ENCODE measurements at places on chromosomes 3 and 15. TPM values are rescaled to one million over a fixed set of nuclear protein-coding genes. Genes with fewer than 3 reads are reported as not detected.

- no peak overlapping the region for H3K27ac ChIP-seq
- no peak for DNase-seq
- no peaks in the 10 kb centered on the region for H3K36me3 ChIP-seq
- no peaks in the 10 kb centered on the region for H3K27me3 ChIP-seq
Measured at GRCh38 chr3:459311-459670, 262.7 kb downstream of the CHL1 start.

- H3K4me3 ChIP-seq, result no peak overlapping the region
- no peak overlapping the region for H3K27ac ChIP-seq
- no peaks in the 10 kb centered on the region for H3K4me1 ChIP-seq
- H3K27me3 ChIP-seq, result no peaks in the 10 kb centered on the region
- no peak for DNase-seq
Measured at GRCh38 chr3:72678380-72678779, 169.9 kb downstream of the SHQ1 start.

DNA sequence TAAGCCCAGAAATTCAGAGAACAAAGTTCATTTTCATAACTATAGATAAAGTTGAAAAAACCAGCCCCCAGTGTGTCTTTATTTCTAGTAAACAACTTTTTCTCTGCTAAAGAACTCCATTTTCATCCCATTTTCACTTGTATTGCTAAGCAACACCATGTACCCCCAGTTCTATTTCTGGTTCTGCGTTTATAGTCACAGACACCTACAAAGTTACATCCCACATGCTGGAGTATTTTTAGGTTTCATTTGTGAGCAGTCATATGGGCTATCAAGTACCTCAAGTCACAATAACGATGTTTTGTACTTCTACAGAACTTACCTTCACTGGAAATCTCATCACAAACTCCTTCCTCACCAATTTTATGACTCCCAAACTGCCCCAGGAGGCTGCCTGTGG lies 236.5 kb downstream of the RSL24D1 start:
- no peak for DNase-seq
- H3K4me3 ChIP-seq, result no peak overlapping the region
- H3K4me1 ChIP-seq, result no peaks in the 10 kb centered on the region
- no peaks in the 10 kb centered on the region for H3K27me3 ChIP-seq
- no peaks in the 10 kb centered on the region for H3K36me3 ChIP-seq

GRCh38 chr15:89628301-89628700 lies 27.0 kb downstream of the KIF7 start:
- no peaks in the 10 kb centered on the region for H3K27me3 ChIP-seq
- DNase-seq, result no peak
- no peak overlapping the region for H3K27ac ChIP-seq
- peaks cover 21% of the 10 kb centered on the region for H3K36me3 ChIP-seq

GRCh38 chr15:25406261-25406660 lies 32.6 kb downstream of the UBE3A start:
- H3K4me1 ChIP-seq, result peaks cover 24% of the 10 kb centered on the region
- no peaks in the 10 kb centered on the region for H3K27me3 ChIP-seq
- DNase-seq, result no peak

- DNase-seq, result no peak
- no peaks in the 10 kb centered on the region for H3K27me3 ChIP-seq
- no peak overlapping the region for H3K4me3 ChIP-seq
- H3K4me1 ChIP-seq, result no peaks in the 10 kb centered on the region
- no peak overlapping the region for H3K27ac ChIP-seq
- H3K36me3 ChIP-seq, result no peaks in the 10 kb centered on the region
Measured at GRCh38 chr3:126050050-126050392, 33.9 kb downstream of the SLC41A3 start.

DNA sequence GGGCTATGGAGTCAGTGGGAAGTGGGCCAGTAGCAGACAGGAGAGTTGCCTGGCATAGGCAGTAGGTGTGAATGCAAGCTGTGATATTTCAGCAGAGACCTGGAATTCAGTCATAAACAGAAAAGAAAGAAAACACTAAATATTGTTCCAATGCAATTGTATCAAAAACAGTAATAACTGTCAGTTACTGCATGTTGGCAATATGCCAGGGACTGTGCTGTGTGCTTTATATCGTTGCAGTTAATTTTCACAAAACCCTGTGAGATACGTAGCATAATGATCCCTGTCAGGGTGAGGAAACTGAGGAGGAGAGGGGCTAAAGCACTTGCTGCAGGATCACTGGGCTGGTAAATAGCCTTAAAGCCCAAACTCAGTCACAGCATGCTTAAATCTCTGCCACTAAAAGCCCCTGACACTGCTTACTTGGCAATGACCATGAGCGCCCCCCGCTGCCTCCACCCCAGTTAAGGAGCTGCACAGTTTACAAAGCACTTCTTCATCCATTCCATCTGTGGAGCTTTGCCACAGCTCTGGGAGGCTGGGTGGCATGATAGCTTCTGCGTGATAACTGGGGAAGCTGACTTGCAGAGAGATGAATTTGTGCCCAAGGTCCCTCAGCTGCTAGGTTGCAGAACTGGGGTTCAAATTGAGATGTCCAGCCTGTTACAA lies 3.9 kb downstream of the SLC6A1 start:
- DNase-seq, result no peak
- H3K27me3 ChIP-seq, result peaks cover 23% of the 10 kb centered on the region
- H3K4me3 ChIP-seq, result no peak overlapping the region
- H3K27ac ChIP-seq, result no peak overlapping the region

GRCh38 chr15:85880501-85881190 lies 85.9 kb upstream of the KLHL25 start:
- no peaks in the 10 kb centered on the region for H3K4me1 ChIP-seq
- no peaks in the 10 kb centered on the region for H3K27me3 ChIP-seq
- no peaks in the 10 kb centered on the region for H3K36me3 ChIP-seq
- no peak for DNase-seq
- H3K4me3 ChIP-seq, result no peak overlapping the region
- H3K27ac ChIP-seq, result no peak overlapping the region

DNA sequence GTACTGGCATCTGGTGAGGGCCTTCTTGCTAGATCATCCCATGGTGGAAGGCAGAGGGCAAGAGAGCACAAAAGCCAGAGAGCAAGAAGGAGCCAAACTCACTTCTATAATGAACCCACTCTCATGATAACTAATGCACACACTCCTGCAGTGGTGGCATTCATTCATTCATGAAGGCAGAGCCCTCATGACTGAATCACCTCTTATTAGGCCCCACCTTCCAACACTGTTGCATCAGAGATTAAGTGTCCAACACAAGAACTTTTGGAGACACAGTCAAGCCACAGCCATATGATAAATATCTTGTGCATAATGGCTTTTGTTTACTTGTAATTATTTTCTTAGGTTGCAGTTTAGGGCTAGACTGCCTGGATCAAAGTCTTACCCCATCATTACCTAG lies 182.7 kb downstream of the TIGIT start:
- H3K27ac ChIP-seq, result no peak overlapping the region
- peaks cover 6% of the 10 kb centered on the region for H3K4me1 ChIP-seq
- no peak overlapping the region for H3K4me3 ChIP-seq
- no peak for DNase-seq
- H3K27me3 ChIP-seq, result no peaks in the 10 kb centered on the region

DNA sequence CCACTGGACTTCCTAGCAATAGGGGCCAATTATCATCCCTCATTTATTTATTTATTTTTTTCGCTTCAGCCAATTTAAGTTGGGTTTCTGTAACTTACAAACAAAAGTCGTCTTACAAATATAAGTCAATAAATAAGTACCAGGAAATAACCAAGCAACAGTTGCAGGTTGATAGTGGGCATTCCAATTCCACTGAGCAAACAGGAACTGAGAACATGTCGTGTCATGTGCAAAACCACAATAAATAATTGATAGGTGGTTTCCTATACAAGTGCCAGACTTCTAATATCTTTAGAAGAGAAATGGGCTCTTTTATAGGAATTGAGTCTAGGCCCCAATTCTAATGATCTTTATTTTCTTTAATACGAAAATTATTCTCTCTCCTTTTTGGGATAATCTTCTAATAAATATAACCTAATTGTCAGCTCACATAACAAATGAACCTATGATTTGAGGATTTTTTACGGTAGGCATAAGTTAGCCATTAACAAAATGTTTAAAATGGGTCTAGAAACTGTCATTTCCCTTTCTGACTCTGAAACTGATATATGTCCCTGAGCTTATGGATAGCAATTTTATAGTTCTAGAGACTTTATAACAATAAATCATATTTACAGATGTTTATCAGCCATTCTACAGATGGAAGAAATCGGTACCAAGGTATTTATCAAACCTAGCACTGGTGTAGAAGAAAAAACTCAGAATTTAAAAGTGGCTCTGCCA lies 571.8 kb downstream of the FOXP1 start:
- H3K4me1 ChIP-seq, result peaks cover 37% of the 10 kb centered on the region
- H3K4me3 ChIP-seq, result no peak overlapping the region
- H3K36me3 ChIP-seq, result peaks cover 10% of the 10 kb centered on the region
- no peaks in the 10 kb centered on the region for H3K27me3 ChIP-seq
- no peak overlapping the region for H3K27ac ChIP-seq

DNA sequence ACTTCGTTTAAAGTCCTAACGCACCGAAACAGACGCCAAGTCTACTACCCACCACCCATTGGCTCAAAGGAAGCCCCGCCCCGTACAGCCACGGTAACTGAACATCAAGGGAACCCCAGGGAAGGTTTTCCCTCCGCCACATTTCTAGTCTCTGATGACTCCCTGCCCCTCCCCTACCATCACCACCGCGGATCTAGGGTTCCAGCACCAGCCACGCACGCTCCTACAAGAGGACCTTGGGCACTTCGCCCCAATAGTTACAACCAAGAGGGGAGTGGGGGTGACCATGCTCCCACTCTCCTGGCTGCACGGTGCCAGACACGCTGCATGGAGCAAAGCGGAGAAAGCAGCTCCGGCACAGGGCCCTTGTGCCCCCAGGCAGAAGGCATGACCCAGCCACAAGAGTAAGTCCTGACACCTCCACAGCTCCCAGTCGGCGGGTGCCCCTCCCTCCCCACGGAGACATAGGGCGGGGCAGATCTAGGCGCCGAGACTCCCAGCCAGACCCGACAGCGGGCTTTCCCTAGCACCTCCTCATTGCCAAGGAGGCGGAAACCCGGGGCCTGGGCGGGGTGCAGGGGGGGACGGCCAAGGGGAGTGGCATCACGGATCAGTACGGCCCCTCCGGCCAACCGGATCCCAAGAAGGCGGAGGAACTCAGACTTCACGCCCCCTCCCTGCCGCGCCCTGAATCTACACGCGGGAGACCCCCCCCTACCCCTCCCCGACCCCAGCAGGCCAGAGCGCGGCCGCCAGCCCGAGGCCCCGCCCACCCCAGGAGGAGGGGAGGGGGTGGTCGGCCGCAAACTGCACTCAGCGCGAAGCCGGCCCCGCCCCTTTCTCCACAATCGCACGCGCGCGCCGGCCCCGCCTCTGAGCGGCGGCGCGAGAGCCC lies 936 bp downstream of the SIN3A start:
- H3K36me3 ChIP-seq, result no peaks in the 10 kb centered on the region
- H3K4me1 ChIP-seq, result peaks cover 27% of the 10 kb centered on the region
- peak overlapping the region; percentile 98 for H3K27ac ChIP-seq

GRCh38 chr15:85507114-85507513 lies 126.7 kb downstream of the AKAP13 start:
- H3K4me1 ChIP-seq, result peaks cover 26% of the 10 kb centered on the region
- no peak overlapping the region for H3K27ac ChIP-seq
- no peaks in the 10 kb centered on the region for H3K27me3 ChIP-seq
- H3K4me3 ChIP-seq, result no peak overlapping the region

- no peak overlapping the region for H3K27ac ChIP-seq
- no peaks in the 10 kb centered on the region for H3K4me1 ChIP-seq
- DNase-seq, result no peak
Measured at GRCh38 chr3:143753456-143753855, 94.8 kb downstream of the SLC9A9 start.

- H3K4me1 ChIP-seq, result peaks cover 10% of the 10 kb centered on the region
- no peak overlapping the region for H3K4me3 ChIP-seq
- no peak overlapping the region for H3K27ac ChIP-seq
- no peaks in the 10 kb centered on the region for H3K27me3 ChIP-seq
Measured at GRCh38 chr15:69562116-69562515, 109.5 kb downstream of the RPLP1 start.

GRCh38 chr3:51668756-51669155 lies 2.3 kb upstream of the TEX264 start:
- no peak for DNase-seq
- no peaks in the 10 kb centered on the region for H3K36me3 ChIP-seq
- no peaks in the 10 kb centered on the region for H3K27me3 ChIP-seq
- H3K4me3 ChIP-seq, result no peak overlapping the region
- H3K27ac ChIP-seq, result no peak overlapping the region

DNA sequence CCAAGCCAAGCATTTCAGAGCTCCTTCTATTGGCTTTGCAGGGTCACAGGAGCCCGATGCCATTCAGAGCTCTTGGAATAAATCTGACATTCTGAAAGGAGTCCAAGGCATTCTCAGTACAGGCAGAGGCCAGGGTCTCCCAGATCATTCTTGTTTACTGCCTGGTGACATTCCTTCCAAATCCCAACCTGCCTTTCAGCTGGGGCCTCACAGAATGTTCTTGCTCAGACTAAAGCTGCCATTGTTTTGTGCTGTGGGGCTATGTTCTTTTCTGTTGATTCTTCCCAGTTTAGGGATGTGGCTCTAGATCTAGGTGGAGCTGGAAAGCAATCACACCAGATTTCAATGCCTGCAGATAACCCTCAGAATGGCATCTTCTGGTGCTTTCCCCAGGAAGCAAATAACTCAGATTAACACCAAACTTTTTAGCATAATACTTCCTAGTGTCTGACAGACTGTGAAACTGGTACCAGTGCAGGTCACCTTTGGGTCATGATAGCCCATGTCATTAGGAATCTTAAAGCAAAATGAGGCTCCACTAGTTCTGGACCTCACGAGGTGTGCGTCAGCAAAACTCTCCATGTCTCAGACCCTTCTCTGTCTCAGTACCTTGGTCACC lies 166.9 kb downstream of the CHST2 start:
- H3K4me3 ChIP-seq, result no peak overlapping the region
- H3K27ac ChIP-seq, result no peak overlapping the region
- H3K27me3 ChIP-seq, result no peaks in the 10 kb centered on the region
- no peaks in the 10 kb centered on the region for H3K36me3 ChIP-seq
- peaks cover 5% of the 10 kb centered on the region for H3K4me1 ChIP-seq

GRCh38 chr3:50318163-50318562 lies 4.4 kb downstream of the HYAL2 start:
- no peak for DNase-seq
- no peaks in the 10 kb centered on the region for H3K27me3 ChIP-seq
- peaks cover 7% of the 10 kb centered on the region for H3K36me3 ChIP-seq
- no peak overlapping the region for H3K4me3 ChIP-seq

Gene FANCD2OS
- not detected for total RNA-seq

Gene GOLGA8T
- total RNA-seq, result not detected

Gene SAMD7
- not detected for total RNA-seq

Gene AMIGO3
- 0.40 TPM for total RNA-seq

Gene GATM
- total RNA-seq, result 20.6 TPM

Gene GRAMD2A
- 9.0 TPM for total RNA-seq

Gene SERINC4
- not detected for total RNA-seq

Gene GP5
- total RNA-seq, result 1.2 TPM
